Testis (tissue), 5 donors: ENCODE measurements at places on chromosomes 2 and 18.

- no peak for DNase-seq
Observed at GRCh38 chr2:170235860-170236679, 58.1 kb downstream of the MYO3B start.

DNA sequence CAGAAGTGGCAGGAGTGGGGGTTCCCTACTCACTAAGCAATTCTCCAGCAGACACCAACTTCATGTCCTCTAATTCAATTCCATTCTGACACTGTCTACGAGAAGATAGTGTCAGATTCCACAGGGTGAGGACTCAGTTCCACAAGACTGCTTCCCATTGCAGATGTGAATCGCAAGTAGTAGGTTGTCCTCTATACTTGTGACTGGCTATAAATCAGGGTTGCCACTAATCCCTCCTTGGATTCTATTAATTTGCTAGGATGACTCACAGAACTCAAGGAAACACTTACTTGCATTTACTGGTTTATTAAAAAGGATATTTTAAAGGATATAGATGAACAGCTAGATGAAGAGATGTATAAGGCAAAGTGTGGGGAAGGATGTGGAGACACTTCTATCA is 184.1 kb upstream of the ACVR2A start:
- DNase-seq, result no peak

DNA sequence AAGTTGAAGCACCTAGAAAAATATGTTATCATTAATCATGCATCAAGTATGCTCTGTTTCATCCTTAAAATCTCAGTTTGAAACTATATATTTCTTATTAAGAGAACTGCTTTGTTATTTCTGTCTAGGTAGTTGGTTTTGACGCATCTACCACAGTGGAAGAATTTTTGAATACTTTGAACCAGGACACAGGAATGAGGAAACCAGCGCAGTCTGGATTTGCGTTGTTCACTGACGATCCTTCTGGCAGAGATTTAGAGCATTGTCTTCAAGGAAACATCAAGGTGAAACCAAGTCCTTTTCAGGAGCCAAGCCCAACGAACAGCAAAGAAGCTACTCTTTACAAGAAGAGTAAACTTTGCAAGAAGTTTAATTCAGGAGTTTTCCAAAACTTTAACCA is 30.1 kb upstream of the DYNC2LI1 start:
- DNase-seq, result no peak

DNA sequence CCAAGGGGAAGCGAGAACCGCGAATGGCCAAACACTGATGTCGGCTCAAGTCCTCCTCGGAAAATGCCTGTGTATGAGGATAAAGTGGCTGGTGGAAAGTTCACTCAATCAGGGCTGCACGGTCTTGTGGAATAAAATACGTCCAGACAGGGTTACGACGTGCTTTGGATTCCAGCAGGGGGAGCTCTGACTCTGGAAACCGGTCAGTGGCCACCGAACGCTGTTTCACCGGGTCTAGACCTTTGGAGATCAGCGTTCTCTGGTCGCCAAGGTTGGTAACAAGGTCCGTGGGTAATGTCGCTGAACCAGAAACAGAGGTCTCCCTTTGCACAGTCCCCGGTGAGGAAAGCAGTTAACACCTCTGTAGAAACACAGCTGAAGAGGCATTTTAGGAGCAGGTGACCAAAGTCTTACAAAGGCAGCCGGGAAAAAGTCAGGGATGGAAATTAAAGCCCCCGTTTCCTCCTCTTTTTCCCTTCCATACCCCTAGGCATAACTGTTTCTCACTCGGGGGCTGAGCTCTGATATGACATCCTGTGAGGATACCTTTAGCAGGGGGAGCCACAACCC is 47.8 kb downstream of the CDCA7 start:
- peak; percentile 89 for DNase-seq

DNA sequence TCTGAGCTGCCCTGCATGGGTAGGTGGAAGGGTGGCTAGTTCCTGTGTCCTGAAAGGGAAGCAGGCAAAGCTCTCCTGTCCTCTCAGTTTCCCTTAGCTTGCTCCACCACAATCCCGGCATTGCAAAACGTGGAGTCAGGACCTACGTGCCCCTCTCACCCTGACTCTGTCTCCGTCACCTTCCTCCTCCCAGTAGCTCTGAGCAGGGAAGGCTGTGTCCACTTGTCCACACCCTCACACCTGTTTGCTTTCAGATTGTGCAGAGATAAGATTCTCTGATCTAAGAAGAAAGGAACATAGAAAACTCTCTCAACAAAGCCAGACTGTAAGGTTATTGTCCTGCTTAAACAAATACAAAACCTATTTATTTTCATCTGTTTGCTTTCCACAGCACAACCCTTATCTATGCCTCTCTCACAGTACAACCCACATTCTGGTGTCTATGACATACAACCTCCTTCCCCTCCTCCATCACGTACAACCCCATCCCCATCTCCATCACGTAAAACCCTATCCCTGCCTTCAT is 79.0 kb downstream of the ALPK2 start:
- DNase-seq, result no peak

DNA sequence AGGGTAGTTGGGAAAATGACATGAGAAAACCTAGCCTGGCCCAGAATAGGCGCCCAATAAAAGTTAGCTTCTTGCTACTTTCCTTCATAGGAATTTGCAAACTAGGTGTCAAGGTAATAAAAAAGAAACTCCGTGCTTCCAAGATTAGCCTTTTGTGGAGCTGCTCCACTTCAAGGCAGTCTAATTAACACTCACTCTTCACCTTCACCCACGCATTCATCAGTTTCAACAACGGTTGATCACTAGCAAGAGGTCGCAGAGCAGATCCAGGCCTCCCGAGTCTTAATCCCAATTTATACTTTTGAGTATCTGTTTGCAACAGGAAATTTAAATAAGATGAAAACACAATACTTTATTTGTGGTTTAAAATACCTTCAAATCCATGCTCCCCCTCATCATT is 39.5 kb upstream of the TANK start:
- DNase-seq, result no peak

- no peak for DNase-seq
Observed at GRCh38 chr2:83342860-83343329, 1116.2 kb downstream of the SUCLG1 start.

DNA sequence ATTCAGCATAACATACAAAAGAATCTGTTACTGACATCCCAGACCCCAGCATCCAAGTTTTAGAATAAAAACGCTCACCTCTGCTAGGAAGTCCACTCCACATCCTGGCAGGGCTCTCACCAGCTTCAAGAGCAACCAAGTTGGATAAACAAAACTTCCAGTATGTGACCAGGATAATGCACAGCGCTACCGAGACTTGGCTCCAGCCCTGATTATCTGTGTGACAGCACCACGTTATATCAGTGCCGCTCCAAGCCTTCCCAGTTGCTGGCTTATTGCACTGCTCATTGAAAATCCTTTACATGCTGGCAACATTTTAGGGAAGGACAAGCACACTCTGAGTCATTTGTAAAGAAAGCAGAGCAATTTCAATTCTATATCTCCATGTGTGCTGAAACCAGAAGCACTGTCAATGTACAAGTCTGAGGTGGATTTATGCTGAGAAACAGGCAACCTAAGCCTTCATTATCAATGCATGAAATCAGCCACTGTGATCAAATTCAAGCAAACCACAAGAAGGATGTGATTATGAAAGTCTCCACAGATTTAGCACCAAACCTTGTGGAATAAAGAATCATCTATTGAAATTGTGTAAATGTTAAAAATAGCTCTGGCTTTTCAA is 115.7 kb downstream of the ZNF385B start:
- peak; percentile 16 for DNase-seq

GRCh38 chr2:216555274-216555673 is 56.6 kb downstream of the RPL37A start:
- peak; percentile 77 for DNase-seq

GRCh38 chr2:201644001-201644400 is 698 bp upstream of the TMEM237 start:
- DNase-seq, result peak; percentile 34

DNA sequence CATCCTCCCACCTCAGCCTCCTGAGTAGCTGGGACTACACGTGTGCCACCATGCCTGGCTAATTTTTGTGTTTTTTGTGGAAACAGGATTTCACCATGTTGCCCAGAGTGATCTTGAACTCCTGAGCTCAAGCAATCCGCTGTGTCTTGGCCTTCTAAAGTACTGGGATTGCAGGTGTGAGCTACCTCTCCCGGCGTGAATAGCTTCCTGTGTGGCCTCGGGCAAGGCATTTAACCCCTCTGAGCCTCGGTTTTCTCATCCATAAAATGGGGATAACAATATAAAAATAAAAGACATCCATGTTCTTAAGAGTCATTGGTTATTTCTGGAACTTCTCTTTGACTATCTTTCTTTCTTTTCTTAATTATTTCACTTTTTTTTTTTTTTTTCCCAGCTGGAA is 19.3 kb upstream of the ADCY3 start:
- no peak for DNase-seq

DNA sequence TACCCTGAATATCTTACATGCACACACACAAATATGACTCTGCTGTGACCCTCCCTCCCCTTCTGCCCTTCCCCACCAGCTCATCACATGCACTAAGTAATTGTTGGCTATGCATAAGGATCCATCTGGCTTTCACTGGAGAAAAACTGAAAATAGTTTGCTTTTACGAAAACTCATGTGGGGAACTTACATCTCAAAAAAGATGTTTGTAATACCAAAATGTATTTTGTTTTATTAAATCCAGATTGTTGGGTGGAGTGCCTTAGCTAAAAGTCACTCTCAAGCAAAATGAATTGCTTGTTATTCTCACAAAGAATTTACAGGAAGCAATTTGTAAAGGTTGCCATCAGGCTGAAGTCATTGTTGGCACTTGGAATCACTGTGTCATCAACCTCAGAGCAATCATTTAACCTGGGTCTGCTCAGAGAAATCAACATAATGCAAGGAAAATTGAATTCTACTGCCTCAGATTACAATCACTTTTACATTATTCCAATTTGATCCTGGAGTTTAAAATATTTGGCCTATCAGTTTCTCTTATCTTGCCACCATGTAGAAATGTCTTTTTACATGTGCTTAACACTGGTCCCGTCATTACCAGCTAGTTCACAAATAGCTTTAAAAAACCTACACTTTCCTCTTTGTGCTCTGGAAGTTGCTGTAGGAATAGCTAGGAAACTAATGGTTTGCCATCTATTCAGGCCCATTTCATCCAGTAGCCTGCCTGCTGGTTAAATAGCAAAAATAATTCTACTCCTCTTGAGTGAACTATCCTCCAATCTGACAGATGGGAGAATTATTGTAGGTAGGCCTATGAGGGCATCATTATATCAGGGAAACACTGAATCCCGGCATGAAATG is 90.3 kb upstream of the TMEM17 start:
- DNase-seq, result no peak

GRCh38 chr18:78658531-78658930 is 321.1 kb upstream of the SALL3 start:
- no peak for DNase-seq

DNA sequence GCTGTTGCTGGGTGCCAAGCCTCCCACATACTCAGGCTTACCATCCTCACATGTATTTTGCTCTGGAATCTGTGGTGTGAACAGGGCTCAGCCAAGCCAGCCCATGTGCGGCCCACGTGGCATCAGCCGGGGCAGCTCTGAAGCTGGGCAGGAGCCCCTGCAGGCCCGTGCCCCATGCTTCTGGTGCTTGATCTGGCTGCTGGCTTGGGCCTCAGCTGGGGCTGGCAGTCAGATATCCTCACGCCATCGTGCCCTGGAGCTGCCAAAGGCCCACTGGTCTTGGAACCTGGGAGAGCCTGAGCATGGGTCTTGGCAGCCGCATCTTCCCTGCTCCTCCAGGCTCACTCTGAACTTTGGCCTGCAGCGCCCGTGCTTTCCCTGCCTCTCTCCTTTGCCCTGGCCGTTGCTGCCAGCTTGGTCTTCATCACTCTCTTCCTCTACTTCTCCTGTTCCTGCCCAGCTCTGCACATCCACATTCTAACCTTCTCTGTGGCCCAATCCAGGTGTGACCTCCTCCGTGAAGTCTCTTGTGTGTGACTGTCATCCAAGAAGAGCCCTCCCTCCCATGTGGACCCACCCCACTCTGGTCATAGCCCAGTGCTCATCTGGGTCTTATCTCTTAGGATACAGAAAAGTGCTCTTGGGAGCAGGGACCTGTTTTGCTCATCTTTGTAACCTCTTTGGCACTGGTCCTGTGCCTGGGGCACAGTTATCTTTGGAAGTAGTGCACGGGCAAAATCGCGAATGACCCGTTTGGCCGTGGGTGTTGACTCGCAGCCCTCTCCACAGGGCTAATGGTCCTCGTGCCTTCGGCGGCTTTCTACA is 116.1 kb downstream of the RNF144A start:
- no peak for DNase-seq

DNA sequence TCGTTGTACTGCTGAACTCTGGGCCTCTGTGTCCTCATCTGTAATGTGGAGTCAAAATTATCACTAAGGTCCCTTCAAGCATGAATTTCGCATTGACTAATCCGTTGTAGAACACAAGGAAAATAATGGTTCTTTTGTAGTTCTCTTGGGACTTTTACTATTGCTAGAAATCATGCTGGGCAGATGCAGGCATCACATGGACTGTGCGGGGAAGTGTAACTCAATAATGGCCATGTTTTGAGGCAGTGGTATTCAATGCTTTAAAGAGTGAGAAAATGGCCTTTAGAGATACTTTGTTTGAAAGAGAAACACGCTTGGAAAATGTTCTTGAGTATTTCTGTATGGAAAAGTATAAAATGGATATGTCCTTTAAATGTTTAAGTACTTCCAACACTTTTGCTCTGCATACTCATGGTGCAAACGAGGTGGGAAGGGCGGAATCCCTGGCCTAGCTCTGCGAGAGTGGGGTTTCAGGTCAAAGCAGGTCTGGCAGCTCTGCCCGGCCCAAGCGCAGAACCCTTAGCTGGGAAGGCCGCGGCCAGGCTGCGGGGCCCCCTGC is 117.3 kb upstream of the MSTN start:
- DNase-seq, result no peak

DNA sequence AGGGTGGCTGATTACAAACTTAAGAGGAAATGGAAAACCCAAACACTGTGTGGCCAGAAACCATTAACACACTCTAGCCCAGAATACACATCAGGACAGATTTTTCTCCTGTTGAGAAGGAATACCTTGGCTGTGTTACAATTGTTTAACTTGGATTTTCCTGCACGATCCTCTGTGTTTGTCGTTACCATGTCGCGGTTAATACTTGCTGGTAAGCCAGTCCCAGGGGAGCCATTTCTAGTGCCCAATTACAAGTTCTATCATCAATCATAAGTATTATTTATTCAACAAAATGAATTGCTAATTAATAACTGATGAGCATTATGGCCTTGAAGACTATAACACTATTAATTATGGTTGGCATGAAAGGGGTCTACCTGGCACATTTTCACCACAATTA is 146.8 kb downstream of the LNPK start:
- no peak for DNase-seq

- peak; percentile 46 for DNase-seq
Observed at GRCh38 chr2:106192752-106193689, 1.1 kb downstream of the UXS1 start.
